ENCODE measurements at places on chromosomes 6 and 20.

GRCh38 chr6:108570517-108570916 is 9.8 kb downstream of the FOXO3 start:
- DNase-seq: no peak

GRCh38 chr6:3287976-3288707 is 29.4 kb downstream of the PSMG4 start:
- DNase-seq: no peak

DNA sequence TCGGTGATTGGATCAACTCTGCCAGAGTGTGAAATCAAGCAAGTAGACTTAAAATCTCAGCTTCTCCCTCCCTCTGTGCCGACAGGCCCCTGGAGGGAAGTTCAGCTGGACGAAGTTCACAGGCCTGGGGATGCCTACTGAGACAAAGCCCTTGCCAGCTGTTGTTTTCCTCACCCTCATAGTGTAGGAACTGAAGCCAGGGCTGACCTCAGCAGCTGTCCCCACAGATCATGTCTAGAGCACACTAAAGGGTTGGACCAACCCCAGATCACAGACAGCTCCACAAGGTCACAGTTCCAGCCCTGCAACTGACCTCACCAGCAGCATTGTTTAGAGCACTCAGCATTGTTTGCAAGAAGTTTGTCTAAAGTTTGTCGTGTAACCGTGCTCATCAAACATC is 261.9 kb upstream of the ECI2 start:
- no peak for DNase-seq

DNA sequence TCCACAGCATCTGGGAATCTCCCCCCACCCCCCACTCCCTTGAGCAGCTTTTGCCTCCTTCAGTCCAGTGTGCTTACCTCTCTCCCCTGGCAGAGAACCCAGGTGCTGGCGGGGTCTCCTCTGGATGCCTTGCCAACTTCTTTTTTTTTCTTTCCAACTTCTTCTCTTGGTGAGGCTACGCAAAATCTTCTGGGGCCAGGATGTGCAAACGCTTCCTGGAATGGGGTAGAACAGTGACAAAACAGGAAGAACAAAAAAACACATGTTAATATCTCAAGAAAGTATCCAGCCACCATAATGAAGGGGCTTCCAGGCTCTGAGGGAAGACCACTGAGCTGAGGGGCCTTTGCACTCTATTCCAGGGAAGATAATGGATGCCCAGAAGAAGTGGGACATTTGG is 53.9 kb upstream of the DDR1 start:
- DNase-seq: no peak

- peak; percentile 13 for DNase-seq
Measured at GRCh38 chr6:39835821-39836295, 43.7 kb downstream of the DAAM2 start.

- DNase-seq: no peak
Measured at GRCh38 chr20:53150532-53150931, 178.4 kb downstream of the TSHZ2 start.

DNA sequence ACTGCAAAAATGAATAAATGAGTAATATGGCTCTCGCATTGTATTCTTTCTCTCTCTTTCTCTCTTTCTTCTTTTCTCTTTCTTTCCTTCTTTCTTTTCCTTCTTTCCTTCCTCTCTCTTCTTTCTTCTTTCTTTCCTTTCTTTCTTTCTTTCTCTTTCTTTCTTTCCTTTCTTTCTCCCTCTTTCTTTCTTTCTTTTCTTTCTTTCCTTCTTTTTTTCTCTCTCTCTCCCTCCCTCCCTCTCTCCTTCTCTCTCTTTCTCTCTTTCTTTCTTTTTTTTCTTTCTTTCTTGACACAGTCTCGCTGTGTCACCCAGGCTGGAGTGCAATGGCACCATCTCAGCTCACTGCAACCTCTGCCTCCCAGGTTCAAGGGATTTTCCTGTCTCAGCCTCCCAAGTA is 20.3 kb upstream of the ELOVL5 start:
- DNase-seq: no peak

GRCh38 chr6:87393026-87393622 is 14.6 kb upstream of the CFAP206 start:
- DNase-seq: peak; percentile 60

- DNase-seq: peak; percentile 41
Measured at GRCh38 chr6:5054245-5054873, 30.8 kb upstream of the PPP1R3G start.

GRCh38 chr6:159047891-159048685 is 3.3 kb upstream of the TAGAP start:
- DNase-seq: no peak

- DNase-seq: no peak
Measured at GRCh38 chr6:158805698-158806377, 13.3 kb downstream of the EZR start.

GRCh38 chr20:35398660-35399144 is 13.1 kb downstream of the UQCC1 start:
- peak; percentile 26 for DNase-seq

DNA sequence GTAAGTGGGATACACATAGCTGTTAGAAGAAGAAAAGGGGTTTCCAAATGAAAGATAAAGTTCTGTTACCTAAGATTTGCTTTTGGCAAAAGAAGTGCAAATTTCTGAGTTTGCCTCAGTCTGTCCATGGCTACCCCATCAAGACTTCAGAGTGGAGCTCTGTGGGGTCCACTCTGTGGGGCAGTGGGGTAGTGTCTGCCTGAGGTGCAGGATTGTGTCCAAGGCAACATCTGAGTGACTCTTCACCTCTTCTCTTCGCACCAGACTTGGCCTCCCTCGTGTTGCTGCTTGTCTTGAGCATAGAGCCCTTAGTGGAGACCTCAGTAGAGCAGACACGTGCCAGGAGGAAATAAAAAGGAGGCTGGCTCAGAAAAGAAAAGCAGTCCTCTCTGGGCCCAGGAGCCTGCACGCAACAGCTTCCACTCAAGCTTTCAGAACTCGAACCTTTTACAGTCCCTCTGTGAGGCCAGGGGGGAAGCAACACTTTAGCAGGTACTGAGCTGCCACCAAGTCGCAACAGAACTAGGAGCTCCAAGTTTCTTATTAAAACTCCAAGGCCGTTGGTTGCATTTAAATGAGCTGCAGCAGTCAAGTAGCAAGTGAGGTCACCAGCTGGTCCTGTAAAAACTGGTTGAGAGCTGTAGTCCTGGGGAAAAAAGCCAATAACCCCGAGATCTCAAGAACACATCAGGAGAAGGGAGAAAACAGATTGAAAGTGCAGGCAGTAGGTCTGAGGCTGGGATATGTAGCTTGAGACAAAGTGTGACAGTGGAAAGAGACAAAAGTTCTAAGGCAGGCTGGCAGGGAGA is 413.5 kb downstream of the CDC5L start:
- DNase-seq: no peak

- peak; percentile 77 for DNase-seq
Measured at GRCh38 chr6:33206864-33207551, 1.3 kb upstream of the RING1 start.

- no peak for DNase-seq
Measured at GRCh38 chr20:64062276-64062595, 762 bp upstream of the TCEA2 start.

- DNase-seq: no peak
Measured at GRCh38 chr6:6246544-6246943, 73.9 kb downstream of the F13A1 start.

DNA sequence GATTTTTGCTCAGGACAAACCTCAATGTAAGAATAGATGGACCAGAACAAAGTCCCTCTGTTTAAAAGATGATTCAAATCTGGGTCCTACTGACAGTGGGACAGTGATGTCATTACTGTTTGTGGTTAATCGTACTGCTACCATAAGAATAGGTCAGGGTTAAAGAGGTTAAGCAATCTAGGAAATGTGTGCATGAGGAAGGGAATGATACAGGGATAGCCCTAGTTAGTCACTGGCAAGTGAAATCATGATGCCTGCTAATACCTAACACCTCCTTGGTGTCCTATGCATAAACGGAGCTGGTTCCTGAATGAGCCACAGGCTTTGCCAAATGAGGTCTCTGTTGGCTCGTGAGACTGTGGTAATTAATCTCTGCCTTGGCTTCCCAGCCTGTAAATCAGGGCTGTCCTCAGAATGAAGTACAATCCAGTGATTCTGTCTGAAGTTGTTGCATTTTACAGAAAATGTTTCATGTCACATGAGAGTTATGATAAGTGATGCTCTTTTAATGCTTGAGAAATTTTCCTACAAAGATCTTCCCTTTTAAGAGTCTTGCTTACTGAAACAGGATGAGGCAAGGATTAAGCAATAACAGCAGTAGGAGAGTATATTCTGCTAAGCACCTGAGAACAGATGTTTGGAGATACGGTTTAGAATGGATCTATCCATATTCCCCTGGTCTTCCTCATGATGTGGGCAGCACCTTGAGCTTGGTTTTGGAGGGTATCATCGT is 3.8 kb downstream of the MEP1A start:
- no peak for DNase-seq

GRCh38 chr6:19219931-19220330 is 617.2 kb upstream of the ID4 start:
- DNase-seq: no peak

- no peak for DNase-seq
Measured at GRCh38 chr6:34020807-34021553, 124.9 kb downstream of the GRM4 start.

DNA sequence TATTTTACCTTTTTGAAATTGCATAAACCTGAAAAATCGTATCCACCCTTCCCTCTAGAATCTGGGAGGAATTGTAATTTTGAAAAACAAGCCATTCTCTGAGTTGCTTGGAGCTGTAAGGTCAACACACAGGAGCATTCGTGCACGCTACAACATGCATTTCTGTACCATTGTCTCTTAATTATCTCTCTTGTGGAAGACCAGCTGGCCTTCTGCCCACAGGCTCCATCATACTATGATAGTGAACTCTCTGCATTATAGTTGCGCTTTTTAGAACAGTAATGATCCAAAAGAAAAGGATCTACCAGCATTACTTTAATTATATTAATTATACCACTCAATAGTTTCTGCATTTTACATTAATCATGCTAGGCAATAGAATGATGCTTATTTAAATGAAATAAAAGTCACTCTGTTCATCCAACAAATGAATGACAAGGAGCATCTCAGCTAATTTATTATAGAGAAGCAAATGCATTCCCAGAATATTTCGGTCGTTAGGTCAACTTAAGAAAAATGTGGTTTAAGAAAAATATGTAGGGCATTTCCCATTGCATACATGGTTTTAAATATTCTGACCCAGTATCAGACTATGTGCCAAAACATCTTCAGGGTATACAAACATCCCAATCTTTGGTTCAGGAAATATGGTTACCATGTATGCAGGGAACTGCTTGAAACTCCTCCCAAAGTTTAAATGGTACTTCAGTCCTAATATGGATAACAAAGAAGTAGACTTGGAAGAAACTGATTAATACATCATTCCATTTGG is 263.5 kb downstream of the TFAP2A start:
- peak; percentile 93 for DNase-seq

Data from EL (cell line).